Astrocyte (in vitro differentiated cells and primary cell): ENCODE measurements at places on chromosomes 4 and X. TPM values are rescaled to one million over a fixed set of nuclear protein-coding genes. Genes with fewer than 3 reads are reported as not detected.
A peak's percentile ranks its signal among the peaks of the same experiment; 100 is the strongest.

The QRFPR gene
- not detected in 2 replicates for total RNA-seq

The HSPA4L gene
- total RNA-seq: 8.0 and 8.9 TPM in 2 replicates

The TMEM156 gene
- 0.59 and 1.1 TPM in 2 replicates for total RNA-seq

The MAGEC2 gene
- total RNA-seq: not detected in 2 replicates

The SPOCK3 gene
- total RNA-seq: 0.36 and 0.59 TPM in 2 replicates

The ARHGAP24 gene
- 1.8 and 2.1 TPM in 2 replicates for total RNA-seq

The MAGEA4 gene
- total RNA-seq: not detected in 2 replicates

The CDKN2AIP gene
- total RNA-seq: 9.6 and 11.6 TPM in 2 replicates

The RHOXF2 gene
- total RNA-seq: not detected in 2 replicates

The PAK3 gene
- 13.7 TPM in 2 replicates for total RNA-seq

GRCh38 chrX:72498782-72499181, 73.9 kb downstream of the HDAC8 start:
- no peak overlapping the region for H3K4me3 ChIP-seq
- no peaks in the 10 kb centered on the region for H3K4me1 ChIP-seq
- H3K27me3 ChIP-seq: no peaks in the 10 kb centered on the region
- no peaks in the 10 kb centered on the region for H3K36me3 ChIP-seq
- no peak for DNase-seq

DNA sequence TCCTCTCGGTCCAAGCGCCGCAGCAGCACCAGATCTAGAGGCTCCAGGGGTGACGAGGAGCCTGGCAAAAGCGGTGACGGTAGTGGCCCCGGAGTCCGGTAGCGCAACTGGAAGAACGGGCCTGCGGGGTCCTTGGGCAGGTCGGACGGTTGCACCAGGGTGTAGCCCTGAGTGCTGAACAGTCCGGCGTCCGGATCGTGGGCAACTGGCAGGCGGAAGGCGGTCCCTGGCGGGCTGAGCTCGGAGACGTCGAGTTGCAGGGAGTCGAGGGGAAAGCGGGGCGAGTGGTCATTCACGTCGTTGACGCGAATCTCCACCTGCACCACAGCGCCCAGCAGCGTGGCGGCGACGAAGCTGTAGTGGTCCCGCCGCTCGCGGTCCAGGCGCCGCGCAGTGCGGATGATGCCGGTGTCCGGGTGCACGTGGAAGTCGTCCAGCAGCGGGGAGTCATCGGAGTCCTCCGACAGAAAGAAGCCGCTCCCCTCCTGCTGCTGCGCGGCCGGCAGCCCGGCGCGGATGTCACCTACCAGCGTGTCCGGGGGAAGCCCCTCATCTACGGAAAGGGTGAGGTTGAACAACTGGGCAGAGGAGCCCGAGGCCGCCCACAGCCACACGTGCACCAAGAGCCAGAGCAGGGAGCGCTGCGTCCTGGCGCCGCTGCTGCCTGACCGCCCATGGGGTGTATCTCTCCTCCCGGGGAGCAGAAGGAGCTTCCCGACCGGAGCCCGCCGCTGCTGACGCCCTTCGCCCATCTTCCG, 837 bp downstream of the DCHS2 start:
- no peak overlapping the region for H3K27ac ChIP-seq
- H3K4me1 ChIP-seq: no peaks in the 10 kb centered on the region
- peak overlapping the region; percentile 33 for H3K4me3 ChIP-seq
- DNase-seq: no peak
- H3K36me3 ChIP-seq: no peaks in the 10 kb centered on the region

- no peaks in the 10 kb centered on the region for H3K36me3 ChIP-seq
- no peaks in the 10 kb centered on the region for H3K27me3 ChIP-seq
- H3K4me1 ChIP-seq: no peaks in the 10 kb centered on the region
- H3K27ac ChIP-seq: no peak within 1 kb of the TSS
- DNase-seq: peak; percentile 11
- H3K4me3 ChIP-seq: no peak within 1 kb of the TSS
These were observed at the start of gene PRSS48 for GRCh38 chr4:151276787-151277562. Gene PRSS48 (plus strand): TSS chr4:151277161. CDS start chr4:151277173, 12 bp downstream.

- H3K27ac ChIP-seq: no peak overlapping the region
- H3K4me1 ChIP-seq: no peaks in the 10 kb centered on the region
- H3K36me3 ChIP-seq: peaks cover 2% of the 10 kb centered on the region
- DNase-seq: no peak
- no peaks in the 10 kb centered on the region for H3K27me3 ChIP-seq
- H3K4me3 ChIP-seq: no peak overlapping the region
These were observed 122.6 kb upstream of the PLAC1 start for GRCh38 chrX:134780908-134781307.

GRCh38 chr4:143587703-143588102, 74.2 kb downstream of the SMARCA5 start:
- peaks cover 4% of the 10 kb centered on the region for H3K4me1 ChIP-seq
- DNase-seq: peak; percentile 1
- H3K27me3 ChIP-seq: no peaks in the 10 kb centered on the region
- no peaks in the 10 kb centered on the region for H3K36me3 ChIP-seq
- H3K27ac ChIP-seq: no peak overlapping the region

GRCh38 chrX:152245213-152245612, 106.8 kb upstream of the MAGEA10 start:
- DNase-seq: peak; percentile 39
- no peak overlapping the region for H3K27ac ChIP-seq
- H3K36me3 ChIP-seq: no peaks in the 10 kb centered on the region
- no peak overlapping the region for H3K4me3 ChIP-seq
- H3K4me1 ChIP-seq: no peaks in the 10 kb centered on the region

DNA sequence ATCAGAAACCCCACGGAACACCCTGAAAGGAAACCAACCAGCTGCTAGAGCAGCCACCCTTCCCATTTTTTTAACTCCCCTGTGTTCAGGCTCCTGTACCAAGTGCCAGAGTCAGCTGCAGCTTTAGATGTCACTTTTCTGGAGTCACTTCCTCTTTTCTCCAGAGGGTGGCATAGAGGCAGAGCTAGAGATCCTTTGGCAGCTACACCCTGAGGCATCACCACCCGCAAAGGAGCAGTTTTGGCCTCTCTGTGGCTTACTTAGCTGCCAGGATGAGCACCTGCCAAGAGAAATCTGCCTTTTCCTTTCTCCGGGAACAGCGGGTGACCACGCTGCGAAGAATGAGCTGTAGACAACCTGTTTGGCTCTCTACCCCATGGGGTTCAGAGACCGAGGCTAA, 58.0 kb upstream of the CHRDL1 start:
- H3K4me3 ChIP-seq: no peak overlapping the region
- no peak overlapping the region for H3K27ac ChIP-seq
- peak; percentile 5 for DNase-seq
- H3K27me3 ChIP-seq: no peaks in the 10 kb centered on the region

DNA sequence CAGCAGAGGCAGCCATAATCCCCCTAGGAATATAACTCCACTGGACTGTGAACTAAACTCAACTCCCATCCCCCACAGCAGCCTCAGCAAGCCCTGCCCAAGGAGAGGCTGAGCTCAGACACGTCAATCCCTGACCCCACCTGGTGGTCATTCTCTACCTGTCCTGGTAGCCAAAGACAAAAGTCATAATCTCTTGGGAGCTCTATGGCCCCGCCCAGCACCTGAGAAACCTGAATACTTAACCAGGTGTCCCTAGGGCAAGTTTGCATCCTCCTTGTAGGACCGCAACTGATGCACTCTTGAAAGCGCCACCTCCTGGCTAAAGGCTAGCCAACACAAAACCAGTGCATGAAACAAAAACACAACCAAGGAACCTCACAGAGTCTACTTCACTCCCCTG, 18.4 kb downstream of the CT47B1 start:
- no peak overlapping the region for H3K4me3 ChIP-seq
- no peak overlapping the region for H3K27ac ChIP-seq
- H3K36me3 ChIP-seq: no peaks in the 10 kb centered on the region
- H3K27me3 ChIP-seq: no peaks in the 10 kb centered on the region
- no peaks in the 10 kb centered on the region for H3K4me1 ChIP-seq

GRCh38 chr4:142272452-142272851, 573.6 kb downstream of the INPP4B start:
- H3K36me3 ChIP-seq: no peaks in the 10 kb centered on the region
- DNase-seq: no peak
- no peak overlapping the region for H3K4me3 ChIP-seq
- no peaks in the 10 kb centered on the region for H3K4me1 ChIP-seq
- no peaks in the 10 kb centered on the region for H3K27me3 ChIP-seq
- no peak overlapping the region for H3K27ac ChIP-seq

GRCh38 chrX:124433186-124433585, 86.8 kb downstream of the SH2D1A start:
- H3K4me1 ChIP-seq: no peaks in the 10 kb centered on the region
- H3K27ac ChIP-seq: no peak overlapping the region
- no peak for DNase-seq
- H3K4me3 ChIP-seq: no peak overlapping the region
- H3K36me3 ChIP-seq: no peaks in the 10 kb centered on the region
- H3K27me3 ChIP-seq: no peaks in the 10 kb centered on the region

- H3K27ac ChIP-seq: no peak overlapping the region
- DNase-seq: peak; percentile 4
- H3K4me3 ChIP-seq: no peak overlapping the region
- H3K4me1 ChIP-seq: no peaks in the 10 kb centered on the region
These were observed 37.1 kb downstream of the EFHC2 start for GRCh38 chrX:44306356-44306755.

GRCh38 chr4:67581208-67581857, 22.8 kb downstream of the STAP1 start:
- H3K4me3 ChIP-seq: no peak overlapping the region
- H3K36me3 ChIP-seq: no peaks in the 10 kb centered on the region
- H3K27me3 ChIP-seq: no peaks in the 10 kb centered on the region
- H3K27ac ChIP-seq: no peak overlapping the region
- no peaks in the 10 kb centered on the region for H3K4me1 ChIP-seq

DNA sequence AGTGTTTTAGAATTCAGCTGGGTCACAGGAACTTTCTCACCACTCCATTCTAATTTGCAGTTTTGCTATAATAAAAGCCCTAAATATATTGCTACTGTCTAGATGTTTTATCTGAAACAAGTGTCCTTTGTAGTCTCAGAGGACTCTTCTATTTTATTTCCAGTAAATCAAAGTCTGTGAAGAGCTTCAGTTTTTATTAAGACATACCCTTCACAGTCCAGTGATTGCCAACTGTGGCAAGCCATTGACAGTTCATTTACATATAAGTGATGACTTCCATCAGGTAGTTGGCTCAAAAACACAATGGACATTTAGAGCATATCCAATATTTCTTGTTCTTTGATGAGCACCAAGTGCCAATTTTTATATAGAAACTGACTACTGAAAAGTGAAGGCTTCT, 466.1 kb downstream of the IQCM start:
- H3K27ac ChIP-seq: no peak overlapping the region
- H3K4me3 ChIP-seq: no peak overlapping the region
- no peaks in the 10 kb centered on the region for H3K4me1 ChIP-seq

DNA sequence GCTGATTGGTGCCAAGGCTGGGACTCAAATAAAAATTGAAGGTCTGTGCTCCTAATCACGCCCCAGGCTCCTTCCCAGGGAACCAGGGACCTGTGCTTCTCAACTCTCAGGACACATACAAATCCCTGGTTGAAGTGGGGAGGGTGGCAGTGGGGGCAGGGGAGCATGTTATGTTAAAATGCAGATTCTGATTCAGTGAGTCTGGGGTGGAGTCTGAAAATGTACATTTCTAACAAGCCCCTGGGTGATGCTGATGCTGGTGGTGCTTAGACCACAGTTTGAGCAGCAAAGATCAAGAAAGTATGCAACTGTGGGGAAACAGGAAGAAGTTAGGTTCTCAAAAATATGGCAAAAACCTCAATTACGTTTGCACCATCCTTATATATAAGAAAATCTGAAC, 236.5 kb downstream of the MAGEB17 start:
- peaks cover 3% of the 10 kb centered on the region for H3K4me1 ChIP-seq
- no peak overlapping the region for H3K27ac ChIP-seq
- H3K4me3 ChIP-seq: no peak overlapping the region
- DNase-seq: no peak
- H3K27me3 ChIP-seq: no peaks in the 10 kb centered on the region

GRCh38 chr4:20592013-20592412, 108.2 kb upstream of the PACRGL start:
- no peaks in the 10 kb centered on the region for H3K27me3 ChIP-seq
- DNase-seq: no peak
- no peak overlapping the region for H3K4me3 ChIP-seq
- H3K36me3 ChIP-seq: no peaks in the 10 kb centered on the region

- DNase-seq: peak; percentile 67
- no peaks in the 10 kb centered on the region for H3K27me3 ChIP-seq
- H3K27ac ChIP-seq: no peak overlapping the region
- H3K4me3 ChIP-seq: peak overlapping the region; percentile 50
- H3K4me1 ChIP-seq: peaks cover 31% of the 10 kb centered on the region
These were observed 3.6 kb downstream of the NOCT start for GRCh38 chr4:139018971-139019758.

GRCh38 chrX:111581086-111581485, 69.6 kb downstream of the SERTM2 start:
- H3K27me3 ChIP-seq: no peaks in the 10 kb centered on the region
- no peaks in the 10 kb centered on the region for H3K36me3 ChIP-seq
- peak; percentile 31 for DNase-seq
- no peak overlapping the region for H3K27ac ChIP-seq
- H3K4me3 ChIP-seq: no peak overlapping the region

- H3K36me3 ChIP-seq: no peaks in the 10 kb centered on the region
- H3K4me1 ChIP-seq: peaks cover 20% of the 10 kb centered on the region
- no peak overlapping the region for H3K4me3 ChIP-seq
- peak overlapping the region; percentile 65 for H3K27ac ChIP-seq
- H3K27me3 ChIP-seq: no peaks in the 10 kb centered on the region
These were observed 782.5 kb upstream of the INTU start for GRCh38 chr4:126850286-126850685.

GRCh38 chr4:1300466-1301455, 11.1 kb downstream of the MAEA start:
- H3K36me3 ChIP-seq: peaks cover 8% of the 10 kb centered on the region
- DNase-seq: peak; percentile 51
- H3K4me3 ChIP-seq: no peak overlapping the region
- no peaks in the 10 kb centered on the region for H3K27me3 ChIP-seq
- H3K4me1 ChIP-seq: peaks cover 7% of the 10 kb centered on the region

- H3K4me1 ChIP-seq: no peaks in the 10 kb centered on the region
- H3K27me3 ChIP-seq: no peaks in the 10 kb centered on the region
- DNase-seq: no peak
- H3K4me3 ChIP-seq: no peak overlapping the region
- H3K27ac ChIP-seq: no peak overlapping the region
These were observed 93.5 kb upstream of the GALNTL6 start for GRCh38 chr4:171719691-171720090.

GRCh38 chr4:83679692-83680091, 143.8 kb downstream of the GPAT3 start:
- H3K4me3 ChIP-seq: no peak overlapping the region
- no peaks in the 10 kb centered on the region for H3K36me3 ChIP-seq
- H3K27me3 ChIP-seq: no peaks in the 10 kb centered on the region
- no peak overlapping the region for H3K27ac ChIP-seq

DNA sequence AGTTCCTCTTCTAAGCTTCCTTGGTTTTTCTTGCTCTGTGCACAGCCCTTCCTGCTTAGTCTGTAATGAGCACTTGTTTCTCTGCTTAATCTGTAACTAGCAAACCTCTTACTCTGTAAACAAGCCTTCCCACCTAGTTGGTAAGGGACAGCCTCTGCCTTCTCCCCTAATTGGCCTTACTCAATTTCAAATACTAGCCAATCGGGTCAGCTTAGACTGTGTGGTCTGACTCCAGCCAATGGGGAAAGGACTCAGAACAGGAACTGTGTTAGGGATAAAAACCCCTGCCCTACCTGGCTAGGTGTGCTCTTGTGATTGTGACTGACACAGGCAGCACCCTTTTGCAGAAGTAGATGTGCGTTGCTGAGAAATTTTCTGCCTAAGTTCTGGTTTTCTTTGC, 136.5 kb upstream of the AADAT start:
- H3K27ac ChIP-seq: no peak overlapping the region
- H3K36me3 ChIP-seq: no peaks in the 10 kb centered on the region
- H3K4me3 ChIP-seq: no peak overlapping the region

- H3K27ac ChIP-seq: no peak overlapping the region
- DNase-seq: no peak
- H3K4me1 ChIP-seq: no peaks in the 10 kb centered on the region
These were observed 151.0 kb downstream of the C4orf33 start for GRCh38 chr4:129246910-129247461.
